ENCODE measurements at places on chromosomes 5 and 9. TPM values are rescaled to one million over a fixed set of nuclear protein-coding genes. Genes with fewer than 3 reads are reported as not detected.

The GPX3 gene
- polyA plus RNA-seq: 891 TPM

GRCh38 chr5:17400724-17401469 lies 97.1 kb upstream of the TAF11L2 start:
- DNase-seq: no peak

The PCYOX1L gene
- polyA plus RNA-seq: 16.7 TPM

DNA sequence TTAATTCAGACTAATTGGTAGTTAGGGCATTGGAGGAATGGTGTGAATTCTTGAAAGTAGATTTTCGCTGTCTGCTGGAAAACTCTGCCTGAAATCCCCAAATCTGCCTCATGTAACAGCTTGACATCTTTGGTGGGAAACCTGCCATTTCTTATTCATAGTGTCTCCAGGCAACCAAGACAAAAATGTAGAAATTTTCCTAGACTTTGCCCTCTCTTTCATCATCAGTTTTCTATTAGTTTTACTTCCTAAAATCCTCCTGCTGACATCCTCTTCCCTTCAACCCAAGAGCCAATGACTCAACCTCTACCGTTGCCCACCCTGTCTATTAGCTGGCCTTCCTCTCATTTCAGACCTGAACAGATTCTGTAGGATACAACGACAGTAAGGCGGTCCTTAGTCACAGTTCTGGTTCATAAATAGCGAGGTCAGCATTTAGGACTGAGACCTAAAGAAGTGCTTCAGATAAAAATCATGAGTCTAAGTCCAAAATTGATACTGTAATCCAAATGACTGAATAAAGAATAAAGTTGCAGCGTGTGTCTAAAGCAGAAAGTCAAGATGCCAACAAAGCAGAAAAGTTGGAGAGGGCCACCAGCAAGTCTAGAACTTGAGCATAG lies 133.9 kb downstream of the MUSK start:
- no peak for DNase-seq

GRCh38 chr5:73686912-73687311 lies 60.9 kb downstream of the ARHGEF28 start:
- DNase-seq: no peak

The TMC1 gene
- 0.53 TPM for polyA plus RNA-seq

The PSD2 gene
- polyA plus RNA-seq: 2.2 TPM

DNA sequence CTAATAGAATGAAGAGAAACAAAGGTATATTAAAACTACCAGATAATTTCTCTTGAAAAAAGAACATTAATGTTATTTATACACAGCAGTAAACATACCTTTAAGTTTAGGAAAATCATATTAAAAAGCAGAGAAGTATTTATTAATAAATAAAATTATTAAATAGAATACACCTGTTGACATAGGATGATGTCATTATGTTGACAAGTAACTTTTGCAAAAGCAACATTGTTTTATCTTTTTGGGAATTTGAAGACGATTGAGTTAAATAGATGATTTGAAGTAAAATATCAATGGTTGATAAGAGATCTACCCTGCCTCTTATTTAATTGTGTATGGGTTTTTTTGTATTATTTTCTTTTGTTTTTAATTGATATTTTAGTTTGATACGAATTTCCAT lies 711.1 kb upstream of the NUDT12 start:
- no peak for DNase-seq

The ADAMTS6 gene
- 3.2 TPM for polyA plus RNA-seq

GRCh38 chr9:23821375-23822181 lies 4.5 kb downstream of the ELAVL2 start:
- no peak for DNase-seq

The AHRR gene
- 3.1 TPM for polyA plus RNA-seq

DNA sequence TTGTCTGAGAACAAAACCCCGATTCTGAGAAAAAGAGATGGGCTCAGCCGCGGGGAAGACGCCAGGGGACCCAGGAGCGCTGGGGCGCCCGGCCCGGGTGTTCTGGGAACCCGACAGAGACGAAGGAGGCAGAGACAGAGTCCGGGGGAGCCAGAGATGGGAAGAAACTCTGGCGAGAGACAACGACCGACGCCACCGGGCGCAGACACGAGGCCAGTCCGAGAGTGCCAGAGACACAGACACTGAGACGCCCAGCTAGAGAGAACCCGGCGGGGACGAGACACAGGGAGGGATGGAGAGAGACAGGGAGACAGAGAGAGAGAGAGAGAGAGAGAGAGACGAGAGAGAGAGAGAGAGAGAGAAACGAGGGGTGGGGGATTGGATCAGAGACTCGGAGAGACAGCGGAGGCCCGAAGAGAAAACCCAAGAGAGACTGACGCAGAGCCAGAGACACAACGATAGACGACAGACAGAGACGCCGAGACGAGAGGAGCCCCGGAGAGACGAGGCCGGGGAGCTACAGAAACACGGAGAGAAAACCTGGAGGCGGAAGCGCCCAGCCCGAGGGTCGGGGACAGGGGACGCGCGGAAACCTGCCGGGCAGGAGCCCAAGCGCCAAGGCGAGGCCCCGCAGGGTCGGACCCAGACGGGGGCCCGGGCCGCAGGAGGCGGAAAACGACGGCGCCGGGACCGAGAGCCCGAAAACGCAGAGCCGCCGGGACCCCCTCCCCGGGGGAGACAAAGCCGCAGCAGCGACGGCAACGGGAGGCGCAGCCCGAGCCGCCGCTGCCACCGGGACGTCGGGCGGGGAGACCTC lies 3.3 kb downstream of the NR5A1 start:
- DNase-seq: no peak

The PHAX gene
- 86.4 TPM for polyA plus RNA-seq

The GABRP gene
- polyA plus RNA-seq: 2.3 TPM

The ZCCHC7 gene
- polyA plus RNA-seq: 21.8 TPM

Measured in renal cortex interstitium (tissue), 15 donors.